ENCODE measurements at places on chromosomes 11 and 22.

DNA sequence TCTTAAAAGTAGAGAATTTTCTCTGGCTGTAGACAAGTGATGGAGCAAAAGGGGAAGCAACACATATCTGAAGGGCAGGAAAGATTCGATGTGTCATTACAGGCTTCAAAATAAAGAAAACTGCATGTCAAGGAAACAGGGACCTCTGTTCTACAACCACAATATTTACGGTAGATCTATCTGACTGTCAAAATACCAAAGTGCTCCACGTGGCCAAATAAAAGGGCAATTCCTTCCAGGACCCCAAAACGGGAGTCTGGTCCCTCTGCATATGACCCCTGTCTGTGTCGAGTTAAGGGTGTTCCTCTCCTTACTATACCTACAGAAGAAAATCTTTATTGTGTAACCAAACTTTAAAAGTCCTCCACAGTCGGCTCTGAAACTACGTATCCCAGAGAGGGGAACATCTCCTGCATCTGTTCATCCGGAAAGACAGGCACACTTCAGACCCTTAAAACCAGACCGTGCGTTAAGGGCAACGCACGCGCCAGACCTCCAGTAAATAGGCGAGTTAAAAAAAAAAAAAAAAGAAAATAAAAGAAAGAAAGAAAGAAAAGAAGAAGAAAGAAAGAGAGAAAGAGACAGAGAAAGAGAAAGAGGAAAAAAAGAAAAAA is 756 bp downstream of the CLNS1A start:
- DNase-seq, result no peak

DNA sequence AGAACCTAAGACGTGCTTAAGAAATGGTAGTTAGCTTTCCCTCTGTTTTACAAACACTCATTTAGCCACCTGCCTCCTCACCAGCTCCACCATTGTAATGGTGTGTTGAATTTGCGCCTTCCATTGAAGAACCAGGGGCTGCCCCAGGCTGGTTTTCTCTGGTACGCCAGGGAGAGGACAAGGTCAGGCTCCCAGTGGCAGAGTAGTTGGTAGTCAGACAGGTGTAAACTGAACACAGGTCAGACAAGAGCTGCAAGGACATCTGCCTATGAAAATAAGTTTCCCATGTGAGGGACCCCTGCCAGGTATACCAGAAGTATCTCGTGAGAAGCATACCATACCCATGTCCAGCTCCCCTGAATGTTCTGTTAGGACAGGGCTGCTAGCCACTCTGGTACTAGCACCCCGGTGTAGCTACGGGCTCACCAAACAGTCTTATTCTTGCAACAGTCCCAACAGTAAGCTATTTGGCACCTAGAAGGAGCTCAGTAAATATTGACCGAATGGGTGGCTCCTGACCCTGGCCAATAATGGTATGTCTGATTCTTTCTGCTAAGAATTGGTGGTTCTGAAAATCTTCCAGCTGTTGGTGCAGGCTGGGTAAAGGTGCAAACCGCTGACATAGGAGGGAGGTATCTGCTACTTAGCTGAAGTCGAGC is 359.0 kb downstream of the LARGE1 start:
- DNase-seq, result no peak

GRCh38 chr11:111452146-111452545 is 60.0 kb downstream of the BTG4 start:
- no peak for DNase-seq

GRCh38 chr11:38577769-38578168 is 1979.7 kb upstream of the RAG2 start:
- DNase-seq, result no peak

- no peak for DNase-seq
These were observed 13.1 kb downstream of the USH1C start for GRCh38 chr11:17531071-17531600.

GRCh38 chr11:35623621-35624168 is 5.4 kb downstream of the FJX1 start:
- no peak for DNase-seq

- DNase-seq, result no peak
These were observed 7.6 kb downstream of the CELF1 start for GRCh38 chr11:47545298-47545697.

DNA sequence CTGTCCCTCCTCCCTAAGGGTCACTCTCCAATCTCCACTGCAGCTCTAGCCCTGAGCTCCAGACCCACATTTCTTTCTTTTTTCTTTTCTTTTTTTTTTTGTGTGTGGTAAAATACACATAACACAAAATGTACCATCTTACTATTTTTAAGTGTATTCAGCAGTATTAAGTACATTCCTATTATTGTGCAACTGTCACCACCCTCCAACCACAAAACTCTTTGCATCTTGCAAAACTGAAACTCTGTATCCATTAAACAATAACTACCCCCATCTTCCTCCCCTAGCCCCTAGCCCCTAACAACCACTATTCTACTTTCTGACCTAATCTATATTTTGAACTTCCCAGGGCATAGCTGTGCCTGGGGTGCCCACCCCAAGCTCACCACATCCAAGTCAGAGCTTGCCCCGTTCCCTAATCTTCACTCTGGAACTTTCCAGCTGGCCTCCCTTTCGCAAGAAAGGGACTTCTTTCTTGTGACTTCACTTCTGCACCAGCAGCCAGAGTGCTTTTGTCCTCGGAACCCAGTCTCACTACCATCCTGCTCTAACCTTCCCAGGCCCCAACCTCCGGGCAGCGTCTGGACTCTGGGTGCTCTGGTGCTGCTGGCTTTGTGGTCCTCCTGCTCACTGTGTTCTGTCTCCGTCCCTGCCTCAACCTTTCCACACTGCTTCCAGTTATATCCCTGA is 30.7 kb downstream of the PARVG start:
- DNase-seq, result no peak

- DNase-seq, result no peak
These were observed 154.9 kb upstream of the MPPED2 start for GRCh38 chr11:30741039-30741550.

- no peak for DNase-seq
These were observed 177.7 kb downstream of the CADM1 start for GRCh38 chr11:115326526-115326925.

GRCh38 chr11:29962243-29962642 is 54.6 kb downstream of the KCNA4 start:
- DNase-seq, result no peak

GRCh38 chr11:134565343-134565891 is 153.4 kb upstream of the B3GAT1 start:
- DNase-seq, result no peak

DNA sequence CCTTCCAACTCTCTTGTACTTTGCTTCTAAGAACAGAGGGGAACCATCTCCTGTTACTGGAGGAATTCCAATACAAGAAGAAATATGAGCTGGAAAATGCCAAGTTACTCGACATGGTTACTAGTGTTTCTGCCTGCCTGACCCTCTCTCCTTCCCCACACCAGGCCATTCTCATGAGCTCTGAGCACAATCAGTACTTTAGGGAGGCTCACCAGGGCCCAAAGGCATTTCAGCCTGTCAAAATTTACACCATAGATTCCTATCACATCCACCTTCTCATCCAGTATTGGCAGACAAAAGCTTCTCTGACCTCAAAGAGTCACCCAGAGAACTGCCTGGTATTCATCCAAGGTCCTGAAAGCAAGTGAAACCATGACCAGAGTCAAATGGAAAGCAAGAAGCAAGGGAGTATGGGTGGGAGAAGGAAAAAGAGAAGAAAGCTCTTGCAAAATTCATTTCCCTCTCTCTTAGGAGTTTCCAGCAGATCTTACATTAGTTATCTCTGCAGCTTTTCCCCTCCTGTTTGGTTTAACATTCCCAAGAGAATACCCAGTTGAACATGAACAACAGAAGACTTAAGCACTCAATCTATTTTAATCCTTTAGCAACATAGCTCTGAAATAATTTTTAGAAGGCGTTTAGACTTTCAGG is 58.7 kb upstream of the NCAM1 start:
- no peak for DNase-seq

GRCh38 chr22:32619614-32620426 is 145.2 kb downstream of the FBXO7 start:
- DNase-seq, result no peak

Data from activated T-helper 9 cell treated with anti-CD3 and anti-CD28 coated beads, Interleukin-2, amount 50 U/mL, for 16 hours (primary cell).